ENCODE measurements at places on chromosomes 2 and 18. TPM values are rescaled to one million over a fixed set of nuclear protein-coding genes. Genes with fewer than 3 reads are reported as not detected.

Gene TTN
- total RNA-seq = 6.1 TPM

Gene DUSP19
- 10.0 TPM for total RNA-seq

Gene LOXHD1
- total RNA-seq = not detected

Gene TMEM178A
- total RNA-seq = 4.0 TPM

Gene IL36A
- not detected for total RNA-seq

Gene ICA1L
- 17.3 TPM for total RNA-seq

Gene PGAP1
- 9.0 TPM for total RNA-seq

Gene METTL5
- 46.3 TPM for total RNA-seq

Gene TRPM8
- not detected for total RNA-seq

Gene CYBRD1
- 283 TPM for total RNA-seq

Gene DYSF
- total RNA-seq = 20.9 TPM

Gene SALL3
- not detected for total RNA-seq

Gene PCARE
- not detected for total RNA-seq

Gene TGOLN2
- 153 TPM for total RNA-seq

Gene PRSS56
- not detected for total RNA-seq

Gene ZEB2
- total RNA-seq = 51.2 TPM

Gene STRADB
- total RNA-seq = 15.1 TPM

Gene HAAO
- total RNA-seq = 19.1 TPM

Gene MCM6
- total RNA-seq = 8.2 TPM

Gene GKN1
- total RNA-seq = 4.7 TPM

Gene SPDYA
- 1.0 TPM for total RNA-seq

Gene HIBCH
- total RNA-seq = 19.5 TPM

Gene LYPD1
- total RNA-seq = 1.1 TPM

Gene FKBP7
- total RNA-seq = 7.8 TPM

Gene CFAP53
- 0.45 TPM for total RNA-seq

Gene RTKN
- 14.8 TPM for total RNA-seq

Gene RAB3GAP1
- total RNA-seq = 72.4 TPM

Gene VWA3B
- not detected for total RNA-seq

Gene FER1L5
- not detected for total RNA-seq

Gene FMNL2
- total RNA-seq = 26.0 TPM

Gene SKOR2
- total RNA-seq = not detected

Gene GKN2
- not detected for total RNA-seq

Gene SCN7A
- 67.6 TPM for total RNA-seq

Gene MROH2A
- total RNA-seq = not detected

Gene PDK1
- 9.4 TPM for total RNA-seq

Gene FHOD3
- 35.3 TPM for total RNA-seq

Gene UGT1A5
- total RNA-seq = not detected

Gene CAPN10
- total RNA-seq = 19.2 TPM

Data from gastroesophageal sphincter (tissue), 4 donors.